Stimulated activated CD4-positive, alpha-beta T cell treated with anti-CD3 and anti-CD28 coated beads, Interleukin-4, amount 100 ng/mL, for 24 hours (primary cell): ENCODE measurements at places on chromosomes 13 and 19.

DNA sequence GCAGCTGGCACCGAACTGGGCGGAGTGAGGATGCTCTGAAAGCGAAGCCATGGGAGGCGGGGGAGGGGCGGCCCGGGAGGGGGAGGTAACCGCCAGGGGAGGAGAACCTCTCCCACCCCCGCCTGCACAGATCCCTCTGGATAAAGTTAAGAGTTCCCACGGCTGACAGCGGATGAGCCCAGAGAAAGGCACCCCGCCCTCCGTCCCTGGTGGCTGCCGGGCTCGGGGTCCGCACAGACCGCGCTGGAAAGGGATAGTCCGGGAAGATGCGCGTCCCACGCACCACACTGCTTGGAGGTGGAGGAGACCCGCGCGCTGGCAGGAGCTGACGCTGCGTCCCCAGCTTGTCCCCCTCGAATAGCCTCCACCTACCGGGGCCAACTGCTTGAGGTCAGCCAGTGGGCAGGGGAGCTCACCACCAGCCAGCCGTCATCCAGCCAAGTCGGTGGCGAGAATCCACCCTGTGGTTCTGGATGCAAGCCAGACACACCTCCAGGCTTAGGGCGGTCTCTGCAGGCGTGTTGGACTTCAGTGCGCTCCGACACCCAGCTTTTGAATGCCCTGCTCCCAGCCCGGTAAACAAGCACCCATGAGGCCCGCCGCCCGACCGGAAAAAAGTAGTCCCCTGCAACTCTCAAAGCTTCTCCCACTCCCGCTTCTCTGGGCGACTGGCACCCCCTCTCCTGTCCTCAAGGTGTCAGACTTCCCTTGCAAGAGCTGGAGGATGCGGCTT is at the start of gene TRPC4:
TSS of gene TRPC4 (minus strand) at position 17 of the 733 bp plus-strand sequence. CDS start 86,439 bp downstream, outside the sequence.
- DNase-seq: no peak

- no peak for DNase-seq
Observed at GRCh38 chr13:36919833-36920615, at the start of gene SMAD9. SMAD9 (minus strand) TSS chr13:36920238; CDS start chr13:36879689, 40,549 bp downstream.

GRCh38 chr19:15129856-15130585 is 22.8 kb downstream of the SYDE1 start:
- DNase-seq: peak; percentile 48

DNA sequence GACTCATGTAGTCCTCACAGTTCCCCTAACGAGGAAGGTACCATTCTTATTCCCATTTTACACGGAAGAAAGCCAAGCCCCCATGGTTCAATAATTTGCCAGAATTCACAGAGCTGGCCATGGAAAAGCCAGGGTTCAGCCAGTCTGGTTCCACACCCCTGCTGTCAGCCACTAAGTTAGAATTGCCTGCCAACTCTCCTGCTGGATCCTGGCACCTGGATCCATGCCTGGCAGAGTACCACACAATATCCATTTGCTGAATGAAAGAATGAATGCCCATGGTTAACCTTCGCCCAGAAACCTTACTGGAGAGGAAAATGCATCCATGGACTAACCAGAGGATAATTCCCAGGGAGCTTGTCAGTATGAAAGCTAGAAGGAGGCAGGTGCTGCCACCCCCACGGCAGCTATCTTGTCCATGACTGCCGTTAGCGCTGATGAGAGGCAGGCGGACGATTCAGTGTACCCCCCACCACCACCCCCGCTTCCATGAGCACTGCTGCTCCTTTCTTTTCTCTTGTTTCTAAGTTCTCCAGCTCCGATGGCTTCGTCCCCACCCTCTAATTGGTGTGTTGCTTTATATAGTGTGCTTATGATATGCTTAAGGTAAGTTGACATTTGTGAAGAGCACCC is 114.5 kb downstream of the SLC7A1 start:
- no peak for DNase-seq

- no peak for DNase-seq
Observed at GRCh38 chr19:16673231-16673630, 12.3 kb downstream of the TMEM38A start.

- no peak for DNase-seq
Observed at GRCh38 chr13:94712812-94713560, 641 bp upstream of the SOX21 start.

DNA sequence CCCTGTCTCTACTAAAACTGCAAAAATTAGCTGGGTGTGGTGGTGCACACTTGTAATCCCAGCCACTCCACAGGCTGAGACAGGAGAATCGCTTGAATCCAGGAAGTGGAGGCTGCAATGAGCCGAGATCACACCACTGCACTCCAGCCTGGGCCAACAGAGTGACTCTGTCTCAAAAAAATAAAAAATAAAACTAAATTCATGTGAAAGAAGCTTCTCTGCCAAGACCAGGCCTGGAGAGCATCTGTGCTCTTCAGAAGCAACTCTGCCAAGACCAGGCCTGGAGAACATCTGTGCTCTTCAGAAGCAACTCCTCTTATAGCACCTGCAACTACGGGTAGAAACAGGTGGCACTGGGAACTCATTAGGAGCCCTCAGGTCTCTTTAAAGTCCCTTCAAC is 37.7 kb downstream of the CRYL1 start:
- no peak for DNase-seq

GRCh38 chr19:18274781-18275356 is 617 bp upstream of the IQCN start:
- DNase-seq: no peak

DNA sequence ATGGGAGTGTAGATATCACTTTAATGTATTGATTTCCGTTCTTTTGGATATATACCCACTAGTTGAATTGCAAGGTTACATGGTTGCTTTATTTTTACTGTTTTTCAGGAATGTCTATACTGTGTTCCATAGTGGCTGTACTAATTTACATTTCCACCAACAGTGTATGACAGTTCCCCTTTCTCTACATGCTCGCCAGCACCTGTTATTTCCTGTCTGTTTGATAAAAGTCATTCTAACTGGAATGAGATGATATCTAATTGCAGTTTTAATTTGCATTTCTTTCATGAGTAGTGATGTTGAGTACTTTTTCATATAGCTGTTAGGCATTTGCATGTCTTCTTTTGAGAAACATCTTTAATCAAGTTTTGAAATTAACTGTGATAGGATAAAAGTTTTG is 818.6 kb downstream of the SLITRK6 start:
- DNase-seq: no peak

GRCh38 chr19:1745589-1746031 is 7.7 kb upstream of the ONECUT3 start:
- no peak for DNase-seq

DNA sequence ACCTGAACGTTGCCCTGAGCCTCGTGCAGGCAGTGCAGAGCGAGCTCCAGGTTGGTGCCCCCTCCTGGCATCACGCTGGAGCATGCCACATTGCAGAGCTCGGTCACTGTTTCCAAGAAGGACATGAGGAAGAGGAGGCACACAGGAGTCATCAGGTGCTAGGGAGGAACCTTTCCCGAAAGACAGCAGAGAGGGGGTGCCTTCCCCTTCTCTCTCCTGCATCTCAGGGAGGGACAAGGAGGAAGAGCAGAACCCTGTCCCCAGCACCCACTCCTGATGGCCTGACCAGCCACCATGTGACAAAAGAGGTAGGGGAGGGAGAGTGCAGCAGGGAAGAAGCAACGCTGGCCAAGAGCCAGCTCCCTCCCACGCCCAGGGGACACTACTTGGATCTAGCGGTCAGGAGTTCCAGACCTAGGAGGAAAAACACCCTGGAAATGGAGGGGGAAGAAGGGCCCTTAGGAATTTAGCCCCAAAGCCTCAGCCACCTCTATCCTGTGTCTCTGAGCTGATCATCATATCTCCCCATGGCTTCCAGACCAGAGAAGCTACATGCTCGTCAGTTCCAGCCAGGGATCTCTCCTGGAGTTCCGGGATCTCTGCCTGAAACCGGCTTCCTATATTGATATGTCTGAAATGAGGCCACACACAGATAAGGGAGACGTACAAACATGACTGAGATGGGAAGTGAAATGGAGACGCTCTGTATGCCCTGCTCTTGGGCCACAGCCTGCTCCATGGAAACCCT is 17.0 kb upstream of the NAPA start:
- DNase-seq: no peak

GRCh38 chr19:43618921-43619261 is 538 bp downstream of the ZNF428 start:
- peak; percentile 62 for DNase-seq

- DNase-seq: no peak
Observed at GRCh38 chr19:45211751-45212381, 33.3 kb downstream of the BLOC1S3 start.

DNA sequence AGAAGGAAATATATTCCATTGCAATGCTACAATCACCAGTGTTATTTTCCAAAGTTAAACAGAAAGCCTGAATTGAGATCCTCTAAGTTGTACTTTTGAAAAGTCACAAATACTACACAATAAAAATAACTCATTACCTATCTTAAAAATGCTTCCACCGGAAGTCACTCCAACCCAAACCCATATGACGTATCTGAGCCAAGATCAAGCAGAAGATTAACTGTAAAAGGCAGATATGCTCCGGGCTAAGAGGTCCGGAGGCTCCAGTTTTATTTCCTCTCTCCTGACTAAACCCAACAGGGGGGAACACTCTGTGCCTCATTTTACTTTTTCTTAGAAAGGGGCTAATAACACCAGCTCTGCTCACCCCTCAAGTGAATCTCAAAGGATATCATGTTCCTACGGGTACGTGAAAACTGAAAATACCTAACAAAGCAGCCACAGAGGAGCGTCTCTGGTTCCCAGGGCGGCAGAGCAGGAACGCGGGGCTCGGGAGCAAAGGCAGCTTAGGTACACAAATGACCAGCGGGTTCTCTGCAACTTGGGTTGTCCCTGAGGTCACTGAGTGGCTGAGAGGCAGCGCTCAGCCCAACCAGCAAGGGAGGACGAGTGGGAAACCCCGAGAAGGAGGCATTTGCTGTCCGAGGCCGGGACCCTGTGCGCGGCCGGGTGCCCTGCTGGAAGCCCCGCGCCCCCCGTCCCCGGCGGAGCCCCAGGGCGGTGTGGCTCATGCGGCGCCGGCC is 750 bp downstream of the RAB20 start:
- no peak for DNase-seq

DNA sequence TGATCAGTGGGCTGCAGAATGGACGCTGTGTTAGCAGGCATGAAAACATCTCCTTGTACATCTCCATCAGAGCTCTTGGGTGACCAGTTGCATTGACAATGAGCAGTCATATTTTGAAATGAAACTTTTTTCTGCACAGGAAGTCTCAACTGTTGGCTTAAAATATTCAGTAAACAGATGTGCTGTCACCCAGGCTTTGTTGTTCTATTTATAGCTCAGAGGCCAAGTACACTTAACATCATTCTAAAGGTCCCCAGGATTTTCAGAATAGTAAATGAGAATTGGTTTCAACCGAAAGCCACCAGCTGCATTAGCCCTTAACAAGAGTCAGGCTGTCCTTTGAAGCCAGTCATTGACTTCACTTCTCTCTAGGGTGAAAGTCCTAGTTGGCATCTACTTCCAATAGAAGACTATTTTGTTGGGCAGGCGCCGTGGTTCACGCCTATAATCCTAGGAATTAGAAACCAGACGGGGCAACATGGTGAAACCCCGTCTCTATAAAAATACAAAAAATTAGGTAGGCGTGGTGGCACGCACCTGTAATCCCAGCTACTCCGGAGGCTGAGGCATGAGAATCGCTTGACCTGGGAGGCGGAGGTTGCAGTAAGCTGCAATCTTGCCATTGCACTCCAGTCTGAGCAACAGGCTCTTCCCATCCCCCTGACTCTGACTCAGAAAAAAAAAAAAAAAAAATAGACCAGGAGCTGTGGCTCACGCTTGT is 7.9 kb upstream of the PDE4A start:
- no peak for DNase-seq

GRCh38 chr13:22120646-22121045 is 449.8 kb downstream of the FGF9 start:
- DNase-seq: no peak

DNA sequence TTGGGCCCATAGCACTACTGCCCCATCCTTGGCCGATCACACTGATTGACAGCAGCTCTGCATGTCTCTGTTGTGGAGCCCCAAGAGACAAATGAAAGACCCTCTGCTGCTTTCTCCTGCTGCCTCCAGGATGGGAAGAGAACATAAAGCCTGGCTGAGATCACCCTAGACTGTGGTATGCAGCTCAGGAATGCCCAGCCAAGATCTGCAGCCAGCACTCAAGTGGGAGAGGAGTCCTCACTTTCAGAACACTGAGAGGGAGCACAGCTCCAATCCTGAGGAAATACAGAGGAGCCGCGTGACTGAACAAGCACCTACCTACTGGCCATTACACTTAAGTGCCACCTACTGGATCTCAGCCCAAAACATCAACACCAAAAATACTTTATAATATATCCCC is 203.0 kb downstream of the POSTN start:
- DNase-seq: no peak

DNA sequence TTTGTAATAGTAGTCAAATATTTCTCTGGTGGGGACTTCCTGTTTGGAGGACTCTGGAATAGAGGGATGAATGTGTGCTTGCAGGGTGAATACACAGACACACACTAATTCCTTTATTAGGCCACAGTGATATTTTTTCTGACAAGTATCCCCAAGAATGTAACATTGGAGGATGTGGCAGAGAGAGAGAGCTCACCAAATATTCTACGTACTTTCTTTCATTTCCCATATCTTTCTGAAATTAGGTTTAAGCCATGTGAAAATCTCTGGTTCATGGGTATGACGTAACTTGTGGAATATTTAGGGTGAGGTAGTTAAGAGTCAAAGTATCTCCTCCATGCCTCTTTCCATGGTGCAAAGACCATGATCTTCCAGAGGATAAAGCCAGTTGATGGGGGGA is 463.4 kb downstream of the DIAPH3 start:
- DNase-seq: no peak

DNA sequence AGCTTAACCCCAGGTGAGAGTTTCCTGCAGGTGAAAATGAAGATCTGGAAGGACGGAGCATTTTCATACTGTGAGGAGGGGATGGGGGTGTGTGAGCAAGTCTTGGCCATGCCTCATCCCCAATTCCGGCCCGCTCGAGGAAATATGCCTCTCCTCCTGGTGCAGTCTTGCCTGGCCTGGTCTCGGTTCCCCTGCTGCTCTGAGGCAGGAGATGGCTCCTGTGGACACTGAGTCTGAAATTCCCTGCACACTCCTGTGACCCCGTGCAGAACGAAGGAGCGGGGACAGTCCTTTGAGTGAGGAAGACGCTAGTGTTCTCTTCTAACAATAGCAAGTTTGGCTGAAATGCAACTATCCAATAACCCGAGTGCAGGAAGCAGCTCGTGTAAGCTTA is 329 bp upstream of the ZNF439 start:
- no peak for DNase-seq

DNA sequence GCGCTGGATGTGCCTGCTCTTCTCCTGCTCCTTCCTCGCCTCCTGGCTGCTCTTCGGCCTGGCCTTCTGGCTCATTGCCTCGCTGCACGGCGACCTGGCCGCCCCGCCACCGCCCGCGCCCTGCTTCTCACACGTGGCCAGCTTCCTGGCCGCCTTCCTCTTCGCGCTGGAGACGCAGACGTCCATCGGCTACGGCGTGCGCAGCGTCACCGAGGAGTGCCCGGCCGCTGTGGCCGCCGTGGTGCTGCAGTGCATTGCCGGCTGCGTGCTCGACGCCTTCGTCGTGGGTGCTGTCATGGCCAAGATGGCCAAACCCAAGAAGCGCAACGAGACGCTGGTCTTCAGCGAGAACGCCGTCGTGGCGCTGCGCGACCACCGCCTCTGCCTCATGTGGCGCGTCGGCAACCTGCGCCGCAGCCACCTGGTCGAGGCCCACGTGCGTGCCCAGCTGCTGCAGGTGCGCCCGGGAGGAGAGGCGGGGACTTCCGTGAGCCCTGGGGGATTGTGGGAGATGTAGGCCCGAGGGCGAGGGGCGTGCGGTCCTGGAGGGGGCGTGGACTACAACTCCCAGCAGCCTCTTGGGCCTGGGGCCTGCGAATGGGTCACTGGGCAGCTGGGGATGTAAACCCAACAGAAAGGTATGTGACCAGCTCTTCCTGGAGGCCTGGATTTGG is 6.7 kb downstream of the KCNJ14 start:
- no peak for DNase-seq
